Caco-2 (cell line): ENCODE measurements at places on chromosomes 5 and 9.

DNA sequence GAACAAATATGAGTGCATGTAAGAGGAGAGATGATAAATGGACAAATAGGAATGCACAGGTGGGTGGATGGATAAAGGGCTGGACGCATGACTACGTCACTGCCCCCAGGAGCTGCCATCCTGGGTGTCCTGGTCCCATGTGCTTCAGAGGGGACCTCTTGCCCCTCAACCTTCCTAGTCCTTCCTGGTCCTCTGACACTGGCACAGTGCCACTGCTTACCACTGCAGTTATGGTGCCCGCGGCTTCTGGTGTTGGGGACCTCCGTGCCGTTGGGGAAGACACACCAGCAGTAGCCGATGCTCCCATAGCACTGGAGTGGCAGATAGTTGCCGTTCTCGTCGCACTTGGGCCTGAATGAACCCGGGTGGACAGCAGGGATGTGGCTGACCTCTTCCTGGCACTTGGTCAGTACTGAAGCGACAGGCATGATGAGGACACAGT lies 9.8 kb downstream of the CD74 start:
- H3K27ac ChIP-seq, result no peak overlapping the region
- H3K4me1 ChIP-seq, result no peaks in the 10 kb centered on the region
- H3K4me3 ChIP-seq, result no peak overlapping the region
- peaks cover 6% of the 10 kb centered on the region; the same call in 1 of the 2 replicates for H3K36me3 ChIP-seq
- DNase-seq, result no peak
- no peaks in the 10 kb centered on the region for H3K27me3 ChIP-seq

DNA sequence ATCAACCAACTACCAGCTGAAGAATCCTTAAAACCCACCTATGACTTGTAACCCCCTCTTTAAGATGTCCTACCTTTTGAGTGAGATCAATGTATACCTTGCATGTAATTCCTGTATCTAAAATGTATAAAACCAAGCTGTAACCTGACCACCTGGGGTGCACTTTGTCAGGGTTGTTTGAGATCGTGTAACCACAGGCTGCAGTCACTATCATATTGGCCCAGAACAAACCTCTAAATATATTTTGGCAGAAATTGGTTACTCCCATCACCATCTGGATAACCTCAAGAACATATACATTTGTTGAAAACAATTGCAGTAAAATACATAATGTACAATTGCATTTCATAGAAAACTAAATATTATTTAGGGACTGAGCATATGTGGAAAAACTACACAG lies 8.4 kb downstream of the CARNMT1 start:
- DNase-seq, result no peak
- no peaks in the 10 kb centered on the region for H3K36me3 ChIP-seq
- H3K27me3 ChIP-seq, result no peaks in the 10 kb centered on the region
- no peak overlapping the region for H3K27ac ChIP-seq
- no peak overlapping the region for H3K4me3 ChIP-seq
- H3K4me1 ChIP-seq, result no peaks in the 10 kb centered on the region

DNA sequence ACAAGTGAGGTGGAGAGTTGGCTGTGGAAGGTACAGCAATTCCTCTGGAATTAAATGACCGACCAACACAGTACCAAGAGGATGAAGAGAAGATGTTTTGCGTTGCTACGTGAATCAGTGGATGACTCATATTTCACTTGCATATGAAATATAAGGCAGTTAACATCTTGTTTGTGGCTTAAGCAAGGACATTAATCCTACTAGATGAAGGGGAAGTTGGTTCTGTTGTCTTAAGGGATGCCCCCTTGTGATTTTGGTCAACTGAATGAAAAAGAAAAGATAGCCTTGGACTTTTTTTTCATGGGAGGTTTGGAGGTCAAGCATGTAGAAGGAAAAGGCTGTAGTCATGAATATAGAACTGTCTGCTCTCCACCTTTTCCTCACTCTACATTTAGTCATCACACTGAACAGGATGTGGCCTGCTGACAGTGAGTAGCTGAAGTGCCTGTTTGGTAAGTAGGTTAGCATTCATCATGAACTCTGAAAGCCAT lies 33.9 kb downstream of the VLDLR start:
- H3K27me3 ChIP-seq, result no peaks in the 10 kb centered on the region
- no peak overlapping the region for H3K4me3 ChIP-seq

GRCh38 chr5:89900346-89900745 lies 509.2 kb downstream of the CETN3 start:
- DNase-seq, result no peak
- H3K4me3 ChIP-seq, result no peak overlapping the region
- H3K36me3 ChIP-seq, result no peaks in the 10 kb centered on the region
- no peaks in the 10 kb centered on the region for H3K4me1 ChIP-seq

DNA sequence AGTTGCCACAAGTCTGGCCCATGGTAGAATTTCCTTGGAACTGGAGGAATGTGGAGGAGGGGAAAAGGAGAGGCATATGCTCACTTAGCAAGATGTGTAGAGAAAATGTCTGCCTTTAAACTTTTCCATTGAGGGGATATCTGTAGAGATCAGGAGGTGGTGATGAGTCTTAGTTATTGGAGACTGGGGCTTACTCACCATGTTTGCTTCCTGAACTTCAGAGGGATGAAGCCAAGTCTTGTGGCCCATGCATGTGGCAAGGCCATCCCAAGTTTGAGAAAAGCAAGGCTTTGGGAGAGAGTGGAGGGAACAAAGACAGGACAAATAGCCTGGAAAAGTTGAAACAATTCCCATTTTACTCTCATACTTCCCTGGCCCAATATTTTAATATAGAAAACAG lies 124.5 kb downstream of the GDNF start:
- DNase-seq, result no peak
- H3K4me1 ChIP-seq, result no peaks in the 10 kb centered on the region
- no peak overlapping the region for H3K27ac ChIP-seq
- H3K27me3 ChIP-seq, result no peaks in the 10 kb centered on the region
- no peaks in the 10 kb centered on the region for H3K36me3 ChIP-seq

GRCh38 chr5:11396917-11397316 lies 507.3 kb downstream of the CTNND2 start:
- no peaks in the 10 kb centered on the region for H3K36me3 ChIP-seq
- H3K27ac ChIP-seq, result no peak overlapping the region
- no peaks in the 10 kb centered on the region for H3K27me3 ChIP-seq

GRCh38 chr9:91933556-91934352 lies 16.3 kb downstream of the ROR2 start:
- H3K27ac ChIP-seq, result no peak overlapping the region
- no peaks in the 10 kb centered on the region for H3K27me3 ChIP-seq
- no peak overlapping the region for H3K4me3 ChIP-seq
- H3K4me1 ChIP-seq, result no peaks in the 10 kb centered on the region

DNA sequence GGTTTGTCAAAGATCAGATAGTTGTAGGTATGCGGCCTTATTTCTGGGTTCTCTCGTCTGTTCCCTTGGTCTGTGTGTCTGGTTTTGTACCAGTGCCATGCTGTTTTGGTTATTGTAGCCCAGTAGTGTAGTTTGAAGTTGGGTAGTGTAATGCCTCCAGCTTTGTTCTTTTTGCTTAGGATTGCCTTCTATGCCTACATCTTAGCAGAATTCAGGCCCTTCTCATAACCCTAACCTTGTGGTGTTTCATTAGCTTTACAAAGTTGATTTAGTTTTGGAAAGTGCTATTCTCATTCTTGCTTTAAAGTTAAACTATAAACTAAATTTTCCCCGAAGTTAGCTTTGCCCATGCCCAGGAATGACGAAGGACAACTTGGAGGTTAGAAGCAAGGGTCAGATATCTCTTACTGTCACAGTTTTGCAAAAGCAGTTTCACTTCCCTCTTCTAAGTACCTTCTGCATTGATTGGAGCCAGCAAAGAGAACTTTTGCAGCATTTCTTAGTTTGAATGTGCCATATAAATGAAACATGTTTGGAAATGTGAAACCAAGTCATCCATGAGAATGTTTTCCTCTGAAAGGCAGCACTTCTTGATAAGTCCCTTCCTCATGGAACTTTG lies 274.3 kb upstream of the DMRT1 start:
- H3K36me3 ChIP-seq, result no peaks in the 10 kb centered on the region
- H3K27me3 ChIP-seq, result no peaks in the 10 kb centered on the region
- DNase-seq, result no peak
- H3K4me3 ChIP-seq, result no peak overlapping the region
